ENCODE measurements at places on chromosomes 7 and 10. TPM values are rescaled to one million over a fixed set of nuclear protein-coding genes. Genes with fewer than 3 reads are reported as not detected.

GRCh38 chr10:57593983-57594573 lies 673.6 kb downstream of the IPMK start:
- DNase-seq: no peak

DNA sequence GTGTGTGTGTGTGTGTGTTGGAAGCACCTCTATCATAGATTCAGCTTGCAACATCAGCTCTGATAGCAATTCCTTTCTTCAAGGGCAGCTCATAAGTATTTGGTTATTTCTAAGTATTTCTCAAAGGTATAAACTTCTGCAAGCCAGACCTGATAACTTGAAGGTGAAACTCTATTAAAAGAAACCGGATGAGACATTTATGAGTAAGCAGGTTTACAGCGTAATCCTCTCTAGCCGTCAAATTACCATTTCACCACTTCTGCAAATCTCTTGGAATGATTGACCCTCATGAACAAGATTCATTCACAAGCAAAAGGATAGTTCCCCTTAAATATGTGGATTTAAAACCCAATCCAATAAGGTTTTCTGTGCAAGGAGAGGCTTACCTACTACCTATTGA lies 23.1 kb downstream of the PDE1C start:
- DNase-seq: no peak

DNA sequence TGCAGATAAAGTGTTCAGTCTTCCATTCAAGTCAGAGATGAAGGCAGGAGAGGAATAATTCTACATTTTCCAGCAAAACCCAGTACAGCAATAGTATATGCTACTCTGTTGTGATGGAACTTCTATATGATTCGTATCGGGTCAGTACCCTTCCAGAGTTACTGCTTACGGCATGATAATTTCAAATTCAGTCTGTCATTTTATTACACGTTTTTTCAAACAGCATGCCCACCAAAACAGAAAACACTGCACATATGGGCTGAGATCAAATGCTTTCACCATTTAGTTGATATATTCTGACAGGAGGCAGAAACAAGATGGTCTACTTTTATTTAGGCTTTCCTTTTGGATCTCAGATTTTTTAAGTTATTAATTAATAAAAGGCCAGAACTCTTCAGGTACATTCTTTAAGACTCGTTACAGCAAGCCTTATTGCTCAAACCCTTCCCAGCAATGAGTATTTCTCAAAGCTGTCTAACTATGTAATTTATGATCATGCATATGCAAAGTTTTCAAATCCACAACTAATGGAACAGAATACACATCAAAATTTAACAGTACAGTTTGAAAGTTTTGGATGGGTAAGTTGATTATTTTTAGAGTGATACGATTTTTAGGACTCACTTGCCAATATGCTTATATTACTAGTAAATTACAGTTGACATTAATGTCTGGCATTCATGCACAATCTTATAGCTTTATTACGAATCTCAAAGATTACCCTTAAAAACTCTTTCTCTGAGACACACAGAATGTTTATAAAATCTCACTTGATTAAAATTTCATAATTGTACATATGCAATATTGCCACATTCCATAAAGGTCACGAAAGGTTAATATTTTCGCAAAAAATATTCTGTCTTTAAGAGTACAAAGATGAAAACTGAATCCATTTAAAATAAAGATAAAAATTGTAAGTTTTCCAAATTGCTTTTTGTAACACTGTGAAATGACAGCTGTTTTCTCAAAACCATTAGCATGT lies 91.0 kb downstream of the ANK3 start:
- no peak for DNase-seq

Gene ATG9B
- not detected for total RNA-seq

Gene CDK14
- 21.6 TPM for total RNA-seq

Gene LBX1
- total RNA-seq: not detected
